ENCODE measurements at places on chromosomes 3 and 15.

DNA sequence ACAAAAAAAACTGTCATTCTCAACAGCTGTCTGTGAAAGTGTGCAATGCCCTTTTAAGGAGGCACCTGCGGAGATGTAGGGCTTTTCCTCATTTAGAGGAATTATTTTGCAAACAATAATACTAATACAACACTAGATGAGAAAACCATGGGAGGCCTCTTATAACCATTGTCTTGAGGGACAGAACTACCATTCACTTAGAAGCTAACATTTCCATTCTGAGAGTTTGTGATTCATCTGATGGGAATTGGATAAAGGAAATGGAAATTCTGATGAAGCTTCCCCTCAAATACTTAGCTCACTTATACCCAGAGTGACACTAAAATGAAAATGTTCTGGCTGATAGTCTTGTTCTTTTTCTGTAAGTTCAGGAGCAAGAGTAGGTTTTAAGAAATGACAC, 147.7 kb downstream of the CADPS start:
- DNase-seq: no peak

DNA sequence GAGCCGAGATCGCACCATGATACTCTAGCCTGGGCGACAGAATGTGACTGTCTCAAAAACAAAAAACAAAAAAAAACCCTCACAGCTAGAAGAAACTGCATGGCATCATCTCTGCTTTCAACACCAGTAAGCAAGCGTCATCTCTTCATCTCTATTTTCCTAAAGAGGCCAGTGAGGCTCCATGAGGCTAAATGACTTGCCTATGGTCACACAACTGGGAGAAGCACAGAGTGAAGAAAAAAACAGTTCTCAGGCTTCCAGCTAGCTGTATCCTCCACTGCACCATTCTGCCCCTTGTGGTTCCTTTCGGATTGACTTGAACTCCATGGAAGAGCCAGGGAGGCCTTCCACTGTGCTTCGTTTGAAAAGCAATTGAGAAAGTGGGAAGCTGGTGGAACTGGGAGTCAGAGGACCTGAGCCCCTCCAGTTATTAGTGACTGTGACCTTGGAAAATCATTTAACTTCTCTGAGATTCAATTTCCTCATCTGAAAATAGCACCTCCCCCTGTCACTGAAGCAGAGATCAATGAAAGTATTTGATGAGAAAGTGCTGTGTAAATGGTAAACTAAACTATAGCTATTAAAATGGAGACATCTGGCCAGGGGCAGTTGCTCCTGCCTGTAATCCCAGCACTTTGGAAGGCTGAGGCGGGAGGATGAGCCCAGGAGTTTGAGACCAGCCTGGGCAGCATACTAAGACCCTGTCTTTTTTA, 32.1 kb upstream of the DENND4A start:
- DNase-seq: peak; percentile 62

- no peak for DNase-seq
Measured at GRCh38 chr15:78140292-78140691, 8.9 kb upstream of the IDH3A start.

DNA sequence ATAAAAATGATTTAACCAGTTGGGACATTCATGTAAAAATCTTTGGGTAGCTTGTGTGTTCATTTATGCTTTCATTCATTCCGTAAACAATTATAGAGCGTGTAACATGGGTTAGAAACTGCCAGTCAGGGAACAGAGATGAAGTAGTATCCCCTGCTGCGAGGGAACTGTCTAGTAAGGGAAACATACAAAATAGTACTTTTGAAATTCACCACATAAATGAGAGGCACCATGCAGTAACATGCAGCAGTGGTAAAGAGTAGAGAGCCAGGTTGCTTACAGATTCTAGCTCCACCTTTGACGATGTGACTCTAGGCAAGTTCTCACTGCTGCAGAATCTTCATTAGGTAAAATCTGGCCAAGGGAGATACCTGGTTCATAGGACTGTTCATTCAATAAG, 938 bp downstream of the DZIP3 start:
- peak; percentile 5 for DNase-seq

DNA sequence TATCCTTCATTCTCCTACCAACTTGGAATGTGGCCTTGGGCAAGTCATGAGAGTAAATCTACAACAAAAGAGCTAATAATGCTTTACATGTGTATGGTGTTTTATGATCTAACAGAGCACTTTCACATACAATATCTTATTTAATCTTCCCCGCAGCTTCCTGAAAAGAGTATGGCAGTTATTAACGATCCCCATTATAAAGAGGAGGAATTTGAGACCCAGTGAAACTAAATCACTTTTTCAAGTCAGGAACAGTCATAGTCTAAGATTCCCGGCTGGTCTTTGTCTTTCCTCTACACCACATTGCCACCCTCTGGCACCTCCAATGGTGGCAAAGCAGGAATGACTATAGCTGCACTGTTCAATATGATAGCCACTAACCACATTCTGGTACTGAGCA, 69.7 kb upstream of the CMSS1 start:
- DNase-seq: peak; percentile 28

GRCh38 chr3:162269636-162270458, 773.2 kb downstream of the OTOL1 start:
- no peak for DNase-seq

- no peak for DNase-seq
Measured at GRCh38 chr3:37123292-37123691, 51.1 kb downstream of the LRRFIP2 start.

DNA sequence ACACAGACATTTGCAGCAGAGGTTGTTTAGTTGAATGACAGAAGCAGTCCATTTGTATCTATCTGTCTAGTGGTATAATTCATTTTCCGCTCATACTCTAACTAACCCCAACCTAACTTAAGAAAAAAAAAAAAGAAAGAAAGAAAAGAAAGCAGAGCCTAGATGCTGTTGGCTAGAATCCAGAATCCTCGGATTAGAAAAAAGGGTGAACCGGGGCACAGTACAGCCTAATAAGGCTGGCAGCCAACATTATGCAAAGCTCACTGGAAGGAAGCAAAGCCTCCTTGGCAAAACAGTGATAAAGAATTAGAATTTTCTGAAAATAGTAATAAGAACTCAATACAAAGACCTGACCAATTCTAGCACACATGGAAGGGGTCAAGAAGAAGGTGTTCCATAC, 640.8 kb downstream of the TUSC7 start:
- DNase-seq: no peak

DNA sequence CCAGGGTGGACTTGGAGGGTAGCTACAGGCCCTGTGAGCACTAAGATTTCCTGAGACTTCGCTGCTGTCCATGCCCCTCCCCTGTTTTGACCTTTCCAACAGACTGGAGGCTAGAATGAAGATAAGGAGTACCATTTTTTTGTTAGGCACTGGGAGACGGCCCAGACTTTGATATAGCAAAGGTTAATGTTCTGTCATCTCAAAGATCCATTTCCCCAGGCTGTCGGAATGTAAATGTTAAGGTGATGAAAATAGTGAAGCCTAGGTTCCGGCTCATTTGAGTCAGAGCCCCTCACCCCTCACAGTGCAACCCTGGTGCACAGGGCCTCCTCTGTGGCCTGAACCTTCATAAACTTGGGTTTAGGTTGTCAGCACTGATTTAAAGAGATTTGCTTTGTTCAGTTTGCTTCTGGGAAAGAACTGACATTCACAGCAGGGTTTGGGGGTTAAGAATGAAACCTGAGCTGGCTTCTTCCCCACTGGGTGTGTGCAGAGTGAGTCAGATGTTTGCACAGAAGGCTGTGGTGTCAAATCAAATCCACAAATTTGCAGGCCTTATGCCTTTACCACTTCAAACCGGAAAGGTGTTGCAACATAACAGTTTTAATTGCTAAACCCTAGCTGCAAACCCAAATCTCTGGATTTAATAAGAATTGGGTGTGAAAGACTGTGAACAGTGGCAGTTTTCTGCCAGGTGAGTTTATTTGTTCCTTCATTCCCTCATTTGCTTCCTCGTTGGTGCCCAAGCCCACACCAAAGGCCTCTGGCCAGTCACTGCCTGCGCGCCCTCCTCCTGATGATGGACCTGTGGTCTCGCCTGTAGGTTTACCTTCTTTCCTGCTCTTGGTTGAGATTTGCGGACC, 20.6 kb upstream of the KCTD6 start:
- DNase-seq: peak; percentile 85

DNA sequence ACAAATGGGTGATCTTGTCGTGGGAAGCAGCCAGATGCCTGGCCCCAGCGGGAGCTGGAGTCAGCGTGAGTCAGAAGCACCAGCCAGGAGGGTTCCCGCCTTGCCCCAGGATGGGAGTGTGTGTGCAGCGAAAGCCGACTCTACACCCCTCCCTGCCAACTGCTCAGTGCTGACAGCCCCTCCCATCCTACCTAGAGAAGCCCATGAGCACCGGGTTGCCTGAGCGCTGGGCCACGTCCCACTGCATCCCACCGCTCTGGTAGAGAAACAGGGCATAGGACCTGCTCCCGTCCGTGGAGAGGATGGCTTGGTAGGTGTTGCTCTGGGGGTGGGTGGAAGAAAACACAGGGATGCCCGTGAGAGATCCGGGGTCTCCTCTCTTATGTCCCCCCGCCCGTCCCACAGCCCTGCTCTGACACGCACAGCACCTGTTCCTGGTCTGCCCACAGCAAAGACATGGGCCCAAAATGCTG, 42.9 kb downstream of the MUC4 start:
- peak; percentile 39 for DNase-seq

DNA sequence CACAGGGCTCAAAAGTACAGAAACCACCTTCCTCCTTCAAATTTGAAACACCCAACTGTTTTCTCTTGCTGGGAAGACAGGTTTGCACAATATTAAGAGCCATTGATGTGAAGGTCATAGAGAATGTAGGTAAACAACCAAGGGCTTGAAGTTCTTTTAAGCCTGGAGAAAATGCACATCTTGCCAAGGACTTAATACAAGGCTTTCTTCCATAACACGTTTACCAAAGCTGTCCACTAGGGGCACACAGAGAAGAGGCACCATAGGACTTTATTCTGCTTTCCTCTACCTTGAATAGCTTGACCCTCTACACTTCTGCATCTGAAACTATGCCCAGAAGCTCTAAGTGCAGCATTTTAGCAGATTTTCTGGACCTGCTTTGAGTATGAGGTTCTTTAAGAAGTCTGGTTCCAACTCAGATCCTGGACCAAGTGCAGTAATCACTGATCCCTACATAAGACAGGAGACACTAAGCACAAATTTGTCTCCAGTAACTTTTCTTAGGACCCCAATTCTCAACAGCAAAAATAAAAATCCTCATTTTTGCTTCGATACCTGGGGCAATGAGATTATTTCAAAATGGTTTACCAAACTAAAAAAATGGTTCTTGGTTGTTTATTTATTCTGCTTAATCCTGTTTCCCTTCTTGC, 138.0 kb downstream of the FBN1 start:
- DNase-seq: peak; percentile 31

DNA sequence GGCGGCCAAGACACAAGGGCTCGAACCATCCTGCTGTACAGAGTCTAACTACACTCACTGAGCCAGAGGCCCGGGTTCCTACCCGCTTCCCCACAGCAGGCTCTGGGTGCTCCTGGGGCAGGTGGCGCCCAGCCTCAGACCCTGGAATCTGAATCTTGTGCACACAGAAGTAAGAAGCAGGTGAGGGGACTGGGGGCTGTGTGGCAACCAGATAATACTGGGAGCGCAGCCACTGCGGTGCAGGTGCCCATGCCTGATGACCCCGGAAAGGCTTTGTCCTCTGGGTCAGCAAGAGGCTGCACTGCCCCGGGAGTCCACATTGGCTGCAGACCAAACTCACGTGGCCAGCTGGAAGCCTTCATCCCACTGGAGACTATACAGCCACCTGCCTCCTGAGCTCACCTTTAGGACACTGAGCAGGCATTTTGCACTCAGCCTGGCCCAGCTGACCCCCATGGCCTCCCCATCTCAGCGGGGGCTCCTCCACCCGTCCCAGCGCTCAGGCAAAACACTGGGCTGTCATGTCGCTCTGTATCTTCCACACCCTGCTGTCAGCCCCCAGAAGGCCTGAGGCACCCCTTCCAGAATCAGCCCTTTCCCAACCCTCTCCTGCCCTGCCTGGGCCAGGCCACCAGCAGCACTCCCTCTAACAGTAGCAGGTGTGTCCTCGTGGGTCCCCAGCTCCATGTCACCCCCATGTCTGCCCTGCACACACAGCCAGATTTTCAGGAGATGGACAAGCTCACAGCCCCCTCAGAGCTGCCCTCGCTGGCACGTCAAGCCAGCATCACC, 101.0 kb upstream of the IQSEC1 start:
- no peak for DNase-seq

DNA sequence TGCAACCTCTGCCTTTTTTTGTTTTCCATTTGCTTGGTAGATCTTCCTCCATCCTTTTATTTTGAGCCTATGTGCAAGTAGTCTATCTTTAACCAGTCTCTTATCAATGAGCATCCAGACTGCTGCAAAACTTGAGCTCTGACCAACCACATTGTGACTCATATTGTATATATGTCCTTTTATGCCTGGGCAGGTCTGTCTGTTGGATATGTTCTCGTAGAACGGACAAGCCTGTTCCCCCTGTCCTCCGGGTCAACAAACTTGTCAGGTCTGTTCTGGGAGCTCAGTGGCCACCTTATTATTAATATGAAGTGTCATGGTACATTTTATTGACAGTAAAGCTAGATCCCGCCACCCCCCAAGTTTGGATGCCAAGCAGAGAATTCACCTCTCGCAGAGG, 252.9 kb upstream of the ST8SIA2 start:
- no peak for DNase-seq

DNA sequence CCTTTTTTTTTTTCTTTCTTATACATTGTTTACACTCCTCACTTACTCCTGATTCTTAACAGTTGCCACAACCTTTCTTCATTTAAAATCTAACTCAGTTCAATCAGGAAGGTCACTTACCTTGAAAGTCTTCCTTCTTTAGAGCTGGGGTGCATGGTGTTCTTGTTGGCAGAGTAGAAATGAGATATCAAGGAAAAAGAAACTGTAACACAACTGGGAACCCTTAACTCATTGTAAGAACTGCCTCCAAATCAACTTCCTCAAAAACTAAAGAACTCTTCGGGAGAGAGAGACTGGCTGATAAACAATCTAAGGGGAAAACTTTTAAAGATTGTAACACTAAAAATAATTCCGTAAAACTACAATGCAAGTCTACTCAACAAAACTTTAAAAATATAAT, 1.4 kb upstream of the APPL1 start:
- DNase-seq: no peak

GRCh38 chr3:99943931-99944761, 126.5 kb downstream of the CMSS1 start:
- no peak for DNase-seq

DNA sequence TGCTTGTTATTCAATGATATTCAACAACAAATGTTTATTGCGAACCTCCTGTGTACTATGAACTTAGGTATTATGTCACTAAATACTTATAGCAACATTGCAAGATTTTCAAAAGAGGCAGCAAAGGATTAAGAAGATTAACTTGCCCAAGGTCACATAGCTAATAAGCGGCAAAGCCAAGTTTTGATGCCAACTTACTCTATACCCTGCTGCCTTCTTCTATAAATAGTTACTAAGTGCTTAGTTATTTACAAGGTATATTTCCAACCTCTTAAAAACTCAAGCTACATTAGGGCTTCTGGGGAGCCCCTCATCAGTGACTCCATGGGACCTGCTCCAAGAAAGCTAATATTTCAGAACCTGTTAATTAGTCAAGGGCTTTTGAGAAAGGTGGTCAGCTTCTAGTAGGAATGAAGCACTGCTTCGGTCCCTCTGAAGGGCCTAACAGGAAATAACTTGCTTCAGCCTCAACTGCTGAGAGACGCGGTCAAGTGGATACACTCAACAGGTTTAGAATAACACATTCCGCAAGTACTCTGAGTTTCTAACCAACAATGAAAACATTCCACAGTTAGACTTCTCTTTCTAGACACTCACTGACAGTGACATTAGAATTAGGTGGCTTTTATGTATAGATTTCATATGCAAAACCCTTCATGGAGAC, 125.5 kb downstream of the DGKG start:
- no peak for DNase-seq

Data from GM03348 (cell line).